Muscle of leg (tissue), 16 donors: ENCODE measurements at places on chromosomes 1 and 21. TPM values are rescaled to one million over a fixed set of nuclear protein-coding genes. Genes with fewer than 3 reads are reported as not detected.

- no peak overlapping the region for H3K27ac ChIP-seq
- H3K27me3 ChIP-seq = no peaks in the 10 kb centered on the region
- DNase-seq = no peak
- H3K36me3 ChIP-seq = no peaks in the 10 kb centered on the region
- H3K4me3 ChIP-seq = no peak overlapping the region
These were observed 909.1 kb downstream of the NCAM2 start for GRCh38 chr21:21907271-21907670.

DNA sequence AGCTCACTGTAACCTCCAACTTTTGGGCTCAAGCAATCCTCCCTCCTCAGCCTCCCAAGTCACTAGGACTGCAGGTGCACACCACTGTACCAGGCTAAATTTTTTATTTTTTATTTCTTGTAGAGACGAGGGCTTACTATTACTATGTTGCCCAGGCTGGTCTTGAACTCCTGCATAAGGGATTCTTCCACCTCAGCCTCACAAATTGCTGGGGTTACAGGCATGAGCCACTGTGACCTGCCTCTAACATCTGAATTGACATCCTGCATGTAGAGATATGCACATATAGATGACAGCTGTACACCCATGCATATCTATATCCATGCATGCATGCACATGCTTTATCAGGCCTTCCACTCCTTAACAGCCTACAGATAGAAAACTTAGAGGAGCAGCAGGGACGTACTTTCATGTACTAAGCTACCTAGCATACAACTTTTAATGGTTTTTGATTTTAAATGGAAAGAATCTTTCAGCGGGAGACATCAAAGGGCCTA is 740.9 kb upstream of the TPTE start:
- H3K27ac ChIP-seq = no peak overlapping the region
- H3K4me3 ChIP-seq = no peak overlapping the region
- no peaks in the 10 kb centered on the region for H3K36me3 ChIP-seq
- H3K27me3 ChIP-seq = no peaks in the 10 kb centered on the region
- no peaks in the 10 kb centered on the region for H3K4me1 ChIP-seq
- DNase-seq = no peak

- H3K36me3 ChIP-seq = no peaks in the 10 kb centered on the region
- no peaks in the 10 kb centered on the region for H3K27me3 ChIP-seq
- H3K4me3 ChIP-seq = no peak overlapping the region
- no peak for DNase-seq
- peaks cover 4% of the 10 kb centered on the region for H3K4me1 ChIP-seq
These were observed 2.1 kb downstream of the CTRC start for GRCh38 chr1:15440357-15440756.

GRCh38 chr1:91885213-91885715 is 687 bp downstream of the TGFBR3 start:
- H3K27ac ChIP-seq = peak overlapping the region; percentile 84
- H3K27me3 ChIP-seq = no peaks in the 10 kb centered on the region
- H3K4me1 ChIP-seq = peaks cover 12% of the 10 kb centered on the region
- DNase-seq = peak; percentile 59
- H3K36me3 ChIP-seq = no peaks in the 10 kb centered on the region
- peak overlapping the region; percentile 91 for H3K4me3 ChIP-seq

GRCh38 chr1:101105877-101106276 is 80.3 kb upstream of the DPH5 start:
- no peak overlapping the region for H3K27ac ChIP-seq
- no peak overlapping the region for H3K4me3 ChIP-seq
- H3K4me1 ChIP-seq = no peaks in the 10 kb centered on the region
- H3K27me3 ChIP-seq = no peaks in the 10 kb centered on the region

GRCh38 chr1:37158113-37158749 is 123.9 kb upstream of the GRIK3 start:
- H3K27ac ChIP-seq = no peak overlapping the region
- no peaks in the 10 kb centered on the region for H3K36me3 ChIP-seq
- no peaks in the 10 kb centered on the region for H3K4me1 ChIP-seq
- H3K27me3 ChIP-seq = no peaks in the 10 kb centered on the region
- no peak for DNase-seq

DNA sequence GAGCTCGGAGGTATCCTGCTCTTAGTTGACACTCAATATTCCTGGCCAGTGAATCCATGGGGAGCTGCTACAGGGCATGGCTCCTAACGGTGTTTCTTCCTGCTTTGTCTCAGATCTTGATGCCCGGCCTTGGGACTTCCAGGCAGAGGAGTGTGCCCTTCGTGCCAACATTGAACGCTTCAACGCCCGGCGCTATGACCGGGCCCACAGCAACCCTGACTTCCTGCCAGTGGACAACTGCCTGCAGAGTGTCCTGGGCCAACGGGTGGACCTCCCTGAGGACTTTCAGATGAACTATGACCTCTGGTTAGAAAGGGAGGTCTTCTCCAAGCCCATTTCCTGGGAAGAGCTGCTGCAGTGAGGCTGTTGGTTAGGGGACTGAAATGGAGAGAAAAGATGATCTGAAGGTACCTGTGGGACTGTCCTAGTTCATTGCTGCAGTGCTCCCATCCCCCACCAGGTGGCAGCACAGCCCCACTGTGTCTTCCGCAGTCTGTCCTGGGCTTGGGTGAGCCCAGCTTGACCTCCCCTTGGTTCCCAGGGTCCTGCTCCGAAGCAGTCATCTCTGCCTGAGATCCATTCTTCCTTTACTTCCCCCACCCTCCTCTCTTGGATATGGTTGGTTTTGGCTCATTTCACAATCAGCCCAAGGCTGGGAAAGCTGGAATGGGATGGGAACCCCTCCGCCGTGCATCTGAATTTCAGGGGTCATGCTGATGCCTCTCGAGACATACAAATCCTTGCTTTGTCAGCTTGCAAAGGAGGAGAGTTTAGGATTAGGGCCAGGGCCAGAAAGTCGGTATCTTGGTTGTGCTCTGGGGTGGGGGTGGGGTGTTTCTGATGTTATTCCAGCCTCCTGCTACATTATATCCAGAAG is 16.7 kb downstream of the ALX3 start:
- H3K4me1 ChIP-seq = peaks cover 6% of the 10 kb centered on the region
- H3K4me3 ChIP-seq = no peak overlapping the region
- H3K27me3 ChIP-seq = no peaks in the 10 kb centered on the region
- H3K27ac ChIP-seq = no peak overlapping the region

DNA sequence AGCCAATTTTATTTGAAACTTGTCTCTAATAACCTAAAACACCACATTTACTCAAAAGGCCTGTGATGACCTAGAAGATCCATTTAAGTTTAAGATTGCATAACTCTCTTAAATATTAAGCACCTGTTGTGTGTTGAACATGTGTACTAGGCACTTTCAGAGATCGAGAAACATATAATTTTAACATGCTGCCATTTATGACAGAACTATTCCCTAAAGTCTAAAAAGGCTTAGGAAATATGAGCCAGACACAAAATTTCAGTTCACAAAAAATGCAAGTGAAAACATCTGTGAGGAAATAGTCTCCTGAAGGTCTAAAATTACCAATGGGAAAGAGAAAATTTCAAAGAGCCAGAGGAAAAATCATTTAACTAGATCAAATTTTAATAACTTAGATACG is 37.7 kb downstream of the CEP170 start:
- H3K4me1 ChIP-seq = no peaks in the 10 kb centered on the region
- H3K36me3 ChIP-seq = peaks cover 10% of the 10 kb centered on the region
- no peak overlapping the region for H3K27ac ChIP-seq
- H3K27me3 ChIP-seq = no peaks in the 10 kb centered on the region
- H3K4me3 ChIP-seq = no peak overlapping the region

GRCh38 chr1:153231363-153231762 is 14.0 kb downstream of the PRR9 start:
- H3K27me3 ChIP-seq = no peaks in the 10 kb centered on the region
- H3K36me3 ChIP-seq = no peaks in the 10 kb centered on the region
- H3K4me3 ChIP-seq = no peak overlapping the region
- H3K27ac ChIP-seq = no peak overlapping the region
- DNase-seq = no peak
- no peaks in the 10 kb centered on the region for H3K4me1 ChIP-seq

The HES3 gene
- not detected for total RNA-seq

DNA sequence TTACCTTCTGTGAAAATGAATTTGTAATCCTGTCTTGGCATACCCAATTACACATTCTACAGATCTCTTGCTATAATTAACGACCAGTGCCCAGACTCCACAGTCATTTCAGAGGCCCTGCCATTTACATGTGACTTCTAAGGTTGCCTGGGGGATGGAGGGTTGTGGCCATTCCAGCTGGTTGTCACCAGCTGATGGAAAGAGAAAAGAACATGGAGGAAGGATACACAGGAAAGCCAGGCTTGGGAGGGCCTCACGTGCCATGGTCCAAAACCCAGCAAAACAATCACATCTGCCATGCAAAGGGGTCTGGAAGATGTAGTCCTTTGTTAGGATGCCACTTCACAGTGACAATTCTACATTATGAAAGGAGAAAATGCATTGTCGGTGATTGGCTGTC is 59.3 kb downstream of the LAMC2 start:
- H3K27me3 ChIP-seq = no peaks in the 10 kb centered on the region
- no peak for DNase-seq
- no peaks in the 10 kb centered on the region for H3K36me3 ChIP-seq

The CRABP2 gene
- 268 TPM for total RNA-seq

- no peaks in the 10 kb centered on the region for H3K4me1 ChIP-seq
- no peak for DNase-seq
- H3K4me3 ChIP-seq = no peak overlapping the region
- H3K27ac ChIP-seq = no peak overlapping the region
These were observed 12.9 kb upstream of the KPNA6 start for GRCh38 chr1:32094746-32095521.
